ENCODE measurements at places on chromosomes 6 and 20.

- no peak for DNase-seq
Observed at GRCh38 chr6:4554645-4555044, 221.6 kb upstream of the CDYL start.

DNA sequence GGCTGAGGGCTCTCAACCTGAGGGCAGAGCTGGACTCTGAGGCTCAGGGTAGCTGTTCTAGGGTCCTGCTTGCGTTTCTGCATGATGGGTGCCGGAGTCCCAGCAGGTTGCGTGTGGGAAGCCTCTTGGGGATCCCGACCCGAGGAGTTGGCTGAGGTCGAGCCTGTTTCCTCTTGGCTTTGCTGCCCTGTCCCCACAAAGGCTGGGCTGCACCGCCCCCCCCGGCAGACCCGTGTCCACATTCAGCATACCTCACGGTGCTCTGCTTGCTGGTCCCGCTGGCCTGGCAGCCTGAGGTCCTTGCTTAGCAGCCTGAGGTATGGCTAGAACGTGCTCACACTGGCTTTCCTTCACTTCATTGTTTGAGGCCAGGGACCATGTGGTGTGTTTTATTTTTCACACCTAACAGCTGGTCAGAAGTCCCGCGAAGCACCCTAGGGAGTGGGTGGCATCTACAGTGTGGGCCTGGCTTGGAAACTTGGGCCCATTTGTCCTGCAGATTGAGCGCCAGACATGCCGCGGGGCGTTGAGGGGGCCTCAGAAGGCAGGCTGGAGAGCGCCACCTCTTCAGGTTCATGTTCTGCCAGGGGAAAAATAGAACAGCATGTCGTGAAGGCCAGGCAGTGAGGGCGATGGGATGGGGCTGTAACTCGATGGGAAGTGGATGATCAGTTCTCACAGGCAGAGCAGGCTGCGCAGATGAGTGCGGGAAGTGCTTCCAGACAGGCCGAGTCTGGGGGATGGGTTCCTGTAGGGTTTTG lies 9.5 kb downstream of the LSM14B start:
- no peak for DNase-seq

DNA sequence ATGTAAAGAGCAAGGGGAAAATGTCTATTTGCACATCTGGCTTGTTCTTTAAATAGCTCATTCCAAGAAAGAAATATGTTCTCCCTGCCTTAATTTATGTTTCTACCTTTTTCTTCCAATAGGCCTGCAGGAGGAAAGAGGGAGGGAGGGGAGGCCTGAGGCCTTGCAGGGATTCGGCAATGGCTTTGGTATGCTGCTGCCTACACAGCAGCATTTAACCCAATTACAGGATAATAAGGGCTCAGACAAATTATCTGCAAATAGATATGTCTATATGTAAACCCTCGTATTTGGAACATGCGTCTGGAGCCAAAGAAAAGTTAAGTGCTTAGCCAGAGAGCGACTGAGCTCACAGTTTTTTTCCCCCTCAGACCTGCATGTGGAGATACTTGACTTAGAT lies 277.2 kb downstream of the CDC5L start:
- no peak for DNase-seq

- DNase-seq: peak; percentile 32
Observed at GRCh38 chr20:46174469-46175126, 56.5 kb downstream of the CD40 start.

DNA sequence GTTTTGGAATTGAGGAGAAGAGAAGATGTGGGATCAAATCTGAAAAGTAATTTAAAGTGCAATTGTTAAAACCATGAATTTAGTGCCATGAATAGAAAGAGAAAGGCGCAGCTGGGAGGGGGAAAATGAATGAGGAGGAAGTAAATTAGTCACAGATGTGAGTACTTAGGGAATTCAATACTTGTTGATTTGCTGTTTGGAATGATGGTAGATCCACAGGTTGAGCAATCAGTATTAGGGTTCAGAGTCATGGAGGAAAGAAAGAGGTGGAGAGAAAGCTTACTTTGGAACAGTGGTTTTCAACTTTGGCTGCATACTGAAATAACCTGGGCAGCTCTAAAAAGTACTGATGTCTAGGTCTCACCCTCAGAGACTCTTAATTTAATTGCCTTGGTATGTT lies 229.7 kb upstream of the ASCC3 start:
- DNase-seq: no peak

DNA sequence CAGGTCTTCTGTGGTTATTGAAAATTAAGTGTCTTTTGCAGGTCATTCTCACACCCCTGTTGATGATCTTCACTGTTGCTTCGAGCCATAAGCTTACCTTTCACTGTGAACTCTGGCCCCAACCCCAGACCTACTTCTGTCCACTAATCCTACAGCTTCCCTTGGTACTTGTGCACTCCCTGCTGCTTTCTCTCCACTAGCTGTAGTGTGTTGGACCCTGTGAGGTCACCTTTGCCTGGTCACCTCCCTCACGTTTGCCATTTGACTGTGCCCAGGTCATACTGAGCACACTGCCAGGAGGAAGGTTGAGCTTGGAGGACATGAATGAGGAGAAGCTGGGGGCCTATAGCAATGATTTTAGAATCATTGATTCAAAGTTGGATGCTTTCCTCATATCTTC lies 94.0 kb downstream of the PLCB1 start:
- no peak for DNase-seq

- no peak for DNase-seq
Observed at GRCh38 chr6:137919837-137920730, 53.0 kb downstream of the TNFAIP3 start.

DNA sequence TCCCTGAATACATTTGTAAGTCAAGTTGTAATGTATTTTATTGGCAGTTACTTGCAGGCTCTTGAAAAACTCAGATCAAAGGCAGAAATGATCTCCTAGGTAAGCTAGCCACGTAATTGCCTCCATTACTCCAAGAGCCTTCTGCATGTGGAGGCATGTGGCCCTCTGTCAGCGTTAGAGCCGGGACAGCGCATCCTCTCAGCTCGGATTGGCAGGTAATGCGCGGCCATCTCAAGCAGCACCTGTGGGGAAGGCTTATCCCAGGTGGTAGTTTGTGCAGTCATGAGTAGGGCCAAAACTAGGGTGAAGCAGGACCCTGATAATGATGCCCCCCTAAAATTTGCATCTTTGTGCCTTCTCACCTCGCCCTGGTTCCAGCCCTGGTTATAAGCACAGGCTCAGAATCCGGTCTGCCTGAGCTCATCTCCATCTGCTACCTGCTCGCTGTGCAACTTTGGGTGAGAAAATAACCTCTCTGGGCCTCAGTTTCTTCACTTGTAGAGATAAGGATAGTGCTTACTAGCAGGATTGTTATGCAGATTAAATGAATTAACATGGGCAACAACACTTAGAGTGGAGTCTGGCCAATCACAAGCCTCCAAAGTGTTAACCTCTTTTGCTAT lies 157.5 kb upstream of the PMEPA1 start:
- DNase-seq: no peak

- no peak for DNase-seq
Observed at GRCh38 chr20:1467355-1468116, 887 bp upstream of the NSFL1C start.

DNA sequence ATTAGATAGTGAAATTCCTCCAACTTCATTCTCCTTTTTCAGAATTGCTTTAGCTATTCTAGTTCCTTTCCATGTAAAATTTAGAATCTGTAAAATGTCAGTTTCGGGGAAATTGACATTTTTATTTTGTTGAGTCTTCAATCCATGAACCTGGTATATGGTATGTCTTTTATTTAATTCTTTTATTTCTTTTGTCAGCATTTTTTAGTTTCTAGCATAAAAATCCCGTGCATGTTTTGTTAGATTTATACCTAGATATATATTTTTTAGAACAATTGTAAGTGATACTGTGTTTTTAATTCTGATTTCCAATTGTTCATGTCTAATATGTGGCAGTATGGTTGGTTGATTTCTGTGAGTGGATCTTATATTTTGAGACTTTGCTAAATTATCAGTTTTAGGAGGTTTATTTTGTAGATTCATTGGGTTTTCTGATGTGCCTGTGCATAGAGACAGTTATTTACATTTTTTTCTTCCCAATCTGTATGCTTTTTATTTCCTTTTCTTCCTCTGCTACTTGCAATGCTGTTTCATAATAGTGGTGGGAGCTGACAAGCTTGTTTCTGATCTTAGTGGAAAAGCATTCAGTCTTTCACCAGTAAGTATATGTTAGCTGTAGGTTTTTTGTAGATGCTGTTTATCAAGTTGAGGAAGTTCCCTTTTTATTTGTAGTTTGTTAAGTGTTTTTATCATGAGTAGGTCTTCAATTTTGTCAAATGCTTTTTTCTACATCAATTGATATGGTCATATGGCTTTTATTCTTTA lies 13.7 kb downstream of the TAB2 start:
- no peak for DNase-seq

DNA sequence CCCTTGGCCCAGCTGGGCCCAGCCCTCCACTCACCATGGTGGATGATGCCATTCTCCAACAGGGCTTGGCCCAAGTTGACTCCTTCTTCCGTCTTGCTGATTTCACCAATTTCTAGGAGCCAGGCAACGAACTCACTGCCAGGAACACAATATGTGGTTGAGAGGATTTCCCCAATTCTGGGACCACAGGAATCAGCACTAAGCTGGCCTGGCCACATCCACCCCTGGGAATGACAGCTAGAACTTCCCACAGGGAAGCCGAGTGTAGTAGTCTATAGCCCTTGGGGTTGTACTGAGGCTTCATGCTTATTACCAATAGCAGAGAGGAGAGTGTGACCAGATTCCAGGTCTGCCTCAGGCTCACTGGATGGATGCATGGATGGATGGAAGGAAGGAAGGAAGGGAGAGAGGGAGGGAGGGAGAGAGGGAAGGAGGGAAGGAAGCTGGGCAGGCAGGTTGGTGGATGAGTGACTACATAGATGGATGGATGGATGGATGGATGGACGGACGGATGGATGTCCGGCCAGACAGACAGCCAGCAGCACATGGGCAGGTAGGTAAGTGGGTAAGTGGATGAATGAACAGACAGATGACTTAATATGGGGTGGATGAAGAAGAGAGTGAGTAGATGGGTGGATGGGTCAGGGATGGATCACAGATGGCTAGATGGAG lies 146.5 kb downstream of the PREX1 start:
- no peak for DNase-seq

DNA sequence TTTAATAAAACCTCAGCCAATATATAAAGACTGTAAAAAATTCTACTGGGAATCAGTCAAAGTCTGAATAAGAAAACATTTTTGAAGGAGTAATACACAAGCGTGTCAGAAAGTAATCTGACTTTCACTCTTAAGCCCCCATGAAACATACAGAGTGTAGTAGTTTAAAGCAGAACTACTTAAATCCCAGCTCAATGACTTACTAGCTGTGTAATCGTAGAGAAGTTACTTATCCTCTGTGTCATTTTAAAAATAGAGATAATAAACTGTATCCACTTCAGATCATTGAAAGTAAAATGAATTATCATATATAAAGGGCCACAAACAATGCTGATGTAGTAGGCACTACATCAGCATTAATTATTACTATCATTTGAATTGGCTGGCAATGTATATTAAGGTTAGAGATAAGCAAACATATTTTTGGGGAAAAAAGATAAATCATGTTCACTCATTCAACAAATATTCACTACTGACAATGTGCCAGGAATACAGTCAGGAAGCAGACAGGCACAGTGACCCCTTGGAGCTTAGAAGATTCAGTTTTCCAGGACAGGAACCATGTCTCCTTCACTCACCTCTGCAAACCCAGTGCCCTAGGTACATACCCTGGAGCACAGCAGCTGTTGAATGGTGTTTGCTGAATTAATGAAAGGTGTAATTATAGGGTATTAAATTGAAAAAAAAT lies 14.4 kb downstream of the REPS1 start:
- no peak for DNase-seq

DNA sequence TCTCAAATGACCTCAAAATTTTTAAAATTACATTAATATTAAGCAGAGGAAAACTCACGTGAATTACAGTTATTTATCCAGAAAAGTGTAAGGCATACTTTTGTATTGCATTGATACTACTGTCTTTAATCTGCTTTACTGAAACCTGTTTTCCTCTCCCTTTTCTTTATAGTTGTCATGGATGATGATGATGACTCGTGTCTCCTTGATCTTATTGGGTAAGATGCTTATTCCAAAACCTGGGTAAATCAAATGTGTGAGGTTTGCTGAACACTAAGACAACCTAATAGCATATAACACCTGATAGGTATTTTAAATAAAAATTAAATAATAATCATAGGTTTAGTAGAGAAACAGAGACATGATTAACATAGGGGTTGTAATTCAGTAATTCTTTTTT lies 40.0 kb downstream of the BICRAL start:
- no peak for DNase-seq

DNA sequence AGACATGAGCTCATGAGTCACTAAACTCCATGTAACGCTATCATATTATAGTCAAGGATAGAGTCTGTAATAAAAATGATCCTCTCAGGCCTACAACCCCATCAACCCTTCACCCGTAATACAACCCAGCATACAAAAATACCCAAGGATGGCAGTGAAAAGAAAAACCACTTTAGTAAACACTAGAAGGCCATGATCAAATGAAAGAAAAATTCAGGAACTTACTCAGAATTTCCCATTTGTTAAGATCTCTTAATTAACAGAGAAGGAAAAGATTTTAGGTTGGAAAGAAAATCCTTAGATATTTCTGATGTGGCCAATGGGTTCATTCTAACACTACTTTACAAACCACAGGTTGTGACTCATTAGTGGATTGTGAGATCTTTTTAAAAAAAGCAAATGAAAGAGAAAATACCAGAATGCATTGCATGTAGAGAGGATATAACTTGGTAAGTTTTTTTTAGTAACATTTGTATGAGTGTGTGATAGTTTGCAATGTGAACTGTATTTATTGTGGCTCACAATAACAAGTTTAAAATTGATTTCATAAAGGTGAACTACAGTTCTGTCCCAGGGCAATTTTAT lies 8.0 kb upstream of the UBE2J1 start:
- no peak for DNase-seq

DNA sequence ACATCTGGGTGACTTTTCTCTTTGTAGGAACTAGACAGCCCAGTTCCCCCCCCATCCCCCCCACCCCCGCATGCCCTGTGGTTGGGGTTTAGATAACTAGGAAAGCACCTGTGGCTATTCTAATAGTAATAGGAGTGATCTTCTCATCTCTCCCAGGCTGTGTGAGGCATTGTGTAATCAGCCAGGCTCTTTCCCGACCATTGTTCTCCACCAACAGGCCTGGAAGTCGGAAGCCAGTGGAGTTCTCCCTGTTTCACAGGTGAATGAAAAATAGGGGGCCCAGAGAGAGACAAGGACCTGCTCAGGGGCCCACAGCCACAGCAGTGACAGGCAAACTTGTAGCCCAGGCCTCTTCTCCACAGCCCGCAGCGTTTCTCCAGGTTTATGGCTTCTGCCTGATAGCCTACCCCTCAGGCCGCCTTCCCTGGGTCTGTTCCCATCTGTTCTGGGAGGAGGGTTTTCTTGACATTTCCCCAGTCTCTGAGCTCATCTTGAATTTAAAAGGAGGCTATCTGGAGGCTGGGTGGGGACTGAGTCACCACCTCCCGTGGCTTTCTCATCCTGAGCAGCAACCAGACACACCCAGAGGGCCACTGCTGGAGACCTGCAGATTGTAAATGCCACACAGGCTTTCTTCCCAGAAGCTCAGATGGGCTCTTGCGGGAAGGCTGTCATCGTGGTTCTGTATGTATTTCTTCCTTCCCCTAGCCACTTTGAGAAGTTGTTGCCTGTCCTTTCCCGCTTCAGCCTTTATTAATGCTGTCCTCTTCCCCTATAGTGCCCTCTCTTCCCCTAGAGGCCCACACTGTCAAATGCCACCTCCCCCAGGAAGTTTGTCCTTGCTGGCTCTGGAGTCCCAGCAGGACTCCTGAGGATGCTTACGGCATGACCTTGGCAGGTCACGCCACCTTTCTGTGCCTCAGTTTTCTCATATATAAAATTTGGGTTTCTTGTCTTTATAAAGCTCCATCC lies 75.9 kb upstream of the MYL9 start:
- DNase-seq: no peak

GRCh38 chr20:58715801-58716475 lies 23.3 kb downstream of the NPEPL1 start:
- no peak for DNase-seq

Data from stimulated activated CD8-positive, alpha-beta memory T cell treated with anti-CD3 and anti-CD28 coated beads, Interleukin-4, amount 100 ng/mL, for 4 hours (primary cell).